ENCODE measurements at places on chromosomes 7 and 10.

DNA sequence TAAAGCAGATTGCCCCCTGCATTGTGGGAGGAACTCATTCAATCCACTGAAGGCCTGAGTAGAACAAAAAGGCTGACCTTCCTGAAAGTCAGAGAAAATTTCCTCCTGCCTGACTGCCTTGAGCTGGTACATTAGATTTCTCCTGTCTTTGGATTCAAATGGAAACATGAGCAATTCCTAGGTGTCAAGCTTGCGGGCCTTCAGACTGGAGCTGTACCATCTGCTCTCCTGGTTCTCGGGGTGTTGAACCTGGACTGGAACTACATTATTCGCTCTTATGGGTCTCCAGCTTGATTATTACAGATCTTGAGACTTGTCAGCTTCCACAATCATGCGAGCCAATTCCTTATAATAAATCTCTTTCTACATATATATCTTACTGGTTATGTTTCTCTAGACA, 173.6 kb upstream of the STEAP4 start:
- DNase-seq, result no peak

DNA sequence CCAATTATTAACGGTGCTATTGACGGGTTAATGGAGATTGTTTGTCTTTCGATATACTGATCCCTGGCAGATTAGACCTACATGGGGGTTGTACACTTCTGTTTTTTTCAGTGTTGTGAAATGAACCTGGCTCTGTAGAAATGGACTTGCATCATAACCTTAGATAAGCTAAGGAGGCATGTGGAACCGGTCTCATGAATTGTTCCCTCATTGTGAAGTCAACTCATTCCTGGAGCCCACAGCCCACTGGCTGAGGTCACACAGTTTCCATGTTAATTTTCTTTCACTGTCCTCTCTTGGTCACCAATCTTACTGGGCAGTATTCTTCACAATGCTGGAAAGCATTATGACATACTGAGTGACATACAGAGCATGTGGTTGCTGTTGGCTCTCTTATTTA, 202.8 kb downstream of the BMPER start:
- DNase-seq, result no peak

DNA sequence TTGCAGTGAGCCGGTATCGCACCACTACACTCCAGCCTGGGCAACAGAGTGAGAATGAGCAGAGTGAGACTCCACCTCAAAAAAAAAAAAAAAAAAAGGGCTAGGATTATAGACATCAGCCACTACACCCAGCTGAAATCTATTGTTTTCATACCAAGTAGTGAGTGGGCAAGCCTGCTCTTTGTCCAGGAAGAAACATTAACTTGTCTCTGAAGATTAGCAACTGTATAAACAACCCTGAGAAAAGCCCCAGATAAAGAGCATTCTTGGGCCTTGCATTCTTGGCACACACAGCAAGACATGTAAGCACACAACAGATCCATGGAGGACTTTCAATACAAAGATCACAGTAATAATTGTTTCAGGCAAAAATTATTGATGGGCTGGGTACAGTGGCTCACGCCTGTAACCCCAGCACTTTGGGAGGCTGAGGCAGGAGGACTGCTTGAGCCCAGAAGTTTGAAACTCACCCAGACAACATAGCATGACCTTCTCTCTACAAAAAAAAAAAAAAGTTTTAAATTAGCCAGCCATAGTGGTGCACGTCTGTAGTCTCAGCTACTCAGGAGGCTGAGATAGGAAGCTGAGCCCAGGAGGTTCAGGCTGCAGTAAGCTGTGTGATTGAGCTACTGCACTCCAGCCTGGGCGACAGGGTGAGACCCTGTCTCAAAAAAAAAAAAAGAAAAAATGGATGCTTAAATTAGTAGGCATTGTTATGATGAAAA, 4.4 kb downstream of the PSPH start:
- no peak for DNase-seq

DNA sequence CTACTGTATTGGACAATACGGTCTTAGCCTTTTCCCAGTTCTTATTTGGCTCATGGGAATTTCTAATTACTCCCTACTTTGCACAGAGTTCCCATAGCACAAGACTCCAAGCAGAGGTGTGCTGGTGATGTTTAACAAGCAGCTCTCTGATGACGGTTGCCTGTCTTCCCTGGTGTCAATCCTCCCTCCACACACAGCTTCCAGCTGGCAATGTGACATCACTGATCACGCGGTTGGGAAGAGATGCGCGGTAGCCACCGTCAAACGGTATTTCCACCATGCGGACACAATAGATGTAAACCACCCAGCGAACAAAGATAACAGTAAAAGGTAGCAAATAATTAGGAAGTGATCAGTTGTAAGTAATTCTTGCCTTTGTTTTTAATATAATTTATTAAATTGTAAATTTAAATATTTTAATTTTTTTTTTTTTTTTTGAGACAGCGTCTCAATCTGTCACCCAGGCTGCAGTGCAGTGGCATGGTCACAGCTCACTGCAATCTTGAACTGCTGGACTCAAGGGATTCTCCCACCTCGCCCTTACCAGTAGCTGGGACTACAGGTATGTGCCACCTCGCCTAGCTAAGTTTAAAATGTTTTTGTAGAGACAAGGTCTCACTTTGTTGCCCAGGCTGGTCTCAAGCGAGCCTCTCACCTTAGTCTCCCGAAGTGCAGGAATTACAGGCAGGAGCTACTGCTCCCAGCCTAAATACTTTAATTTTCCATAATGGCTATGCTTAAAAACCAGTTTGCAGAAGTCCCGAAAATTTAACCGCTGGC, 36.3 kb upstream of the IL15RA start:
- DNase-seq, result no peak

All from caudate nucleus (tissue), 63 donors.